ENCODE measurements at places on chromosomes 6 and 20.

DNA sequence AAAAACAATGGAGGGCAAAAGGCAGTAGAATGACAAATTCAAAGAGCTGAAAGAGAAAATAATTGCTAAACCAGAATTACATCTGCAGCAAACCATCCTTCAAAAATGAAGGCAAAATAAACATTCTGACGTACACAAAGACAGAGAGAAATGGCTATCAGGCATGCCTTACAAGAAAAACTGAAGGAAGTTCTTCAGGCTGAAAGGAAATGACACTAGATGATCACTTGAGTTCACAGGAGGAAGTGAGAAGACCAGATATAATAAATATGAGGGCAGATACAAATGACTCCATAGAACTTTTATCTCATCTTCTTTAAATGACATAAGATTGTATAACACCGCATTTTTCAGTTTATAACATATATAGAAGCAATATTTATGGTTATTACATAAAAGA lies 30.0 kb downstream of the DZANK1 start:
- no peak for DNase-seq

GRCh38 chr6:35014786-35015185 lies 125.7 kb downstream of the ANKS1A start:
- DNase-seq = no peak

DNA sequence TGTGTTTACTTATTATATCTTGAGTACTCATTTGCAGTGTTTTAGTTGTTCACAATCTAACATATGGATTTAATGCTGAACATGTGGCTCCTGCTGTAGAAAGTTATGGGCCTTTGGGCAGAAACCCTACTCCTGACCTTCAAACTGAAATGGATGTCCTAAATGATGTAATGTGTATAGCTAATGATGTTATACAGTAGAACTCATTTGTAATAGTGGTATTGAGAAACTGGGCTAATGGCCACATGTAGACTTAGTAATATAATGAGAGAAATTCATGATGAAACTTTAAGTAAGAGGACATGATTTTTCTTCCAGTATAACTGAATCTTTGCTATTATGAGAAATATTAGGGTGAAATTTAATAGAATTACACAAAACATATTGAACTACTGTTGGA lies 121.3 kb upstream of the PTPRK start:
- no peak for DNase-seq

GRCh38 chr6:160042788-160043301 lies 74.0 kb downstream of the IGF2R start:
- no peak for DNase-seq

GRCh38 chr6:29737707-29738630 lies 14.7 kb downstream of the HLA-F start:
- DNase-seq = peak; percentile 41

- no peak for DNase-seq
Observed at GRCh38 chr20:2822073-2822472, 5.9 kb downstream of the TMEM239 start.

- DNase-seq = no peak
Observed at GRCh38 chr6:35969646-35970045, 48.7 kb upstream of the SRPK1 start.

DNA sequence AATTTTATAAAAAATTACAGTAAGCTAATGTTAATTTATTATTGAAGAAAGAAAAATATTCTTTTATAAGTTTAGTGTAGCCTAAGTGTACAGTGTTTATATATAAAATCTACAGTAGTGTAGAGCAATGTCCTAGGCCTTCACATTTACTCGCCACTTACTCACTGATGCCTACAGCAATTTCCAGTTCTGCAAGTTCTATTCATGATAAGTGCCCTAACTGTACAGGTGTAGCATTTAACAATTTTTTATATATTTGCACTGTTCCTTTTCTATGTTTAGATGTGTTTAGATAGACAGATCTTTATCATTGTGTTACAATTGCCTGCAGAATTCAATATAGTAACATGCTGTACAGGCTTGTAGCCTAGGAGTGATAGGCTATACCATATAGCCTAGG lies 80.1 kb upstream of the HDAC2 start:
- DNase-seq = no peak

- DNase-seq = no peak
Observed at GRCh38 chr20:44695674-44696300, 19.4 kb upstream of the CCN5 start.

DNA sequence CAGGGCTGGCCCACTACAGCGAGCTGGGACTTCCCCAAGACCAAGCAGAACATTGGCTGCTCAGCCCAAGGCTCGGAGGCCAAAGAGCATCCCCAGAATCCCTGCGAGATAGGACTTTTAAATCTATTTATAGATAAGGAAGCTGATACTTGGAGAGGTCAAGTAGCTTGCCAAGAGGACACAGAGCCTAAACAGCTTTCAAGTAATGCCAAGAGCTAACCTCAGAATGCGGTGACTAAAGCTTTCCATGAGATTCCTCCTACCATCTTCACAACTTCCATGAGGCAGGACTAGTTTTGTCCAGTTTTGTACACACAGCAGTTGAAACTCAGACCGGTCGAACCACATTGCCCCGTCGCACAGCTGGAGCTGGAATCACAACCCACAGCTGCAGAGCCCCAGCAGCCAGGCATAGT lies 168.1 kb upstream of the TOP1 start:
- no peak for DNase-seq

GRCh38 chr6:34106421-34106820 lies 39.5 kb downstream of the GRM4 start:
- DNase-seq = no peak

- no peak for DNase-seq
Observed at GRCh38 chr20:41998539-41999341, 380.6 kb upstream of the CHD6 start.

DNA sequence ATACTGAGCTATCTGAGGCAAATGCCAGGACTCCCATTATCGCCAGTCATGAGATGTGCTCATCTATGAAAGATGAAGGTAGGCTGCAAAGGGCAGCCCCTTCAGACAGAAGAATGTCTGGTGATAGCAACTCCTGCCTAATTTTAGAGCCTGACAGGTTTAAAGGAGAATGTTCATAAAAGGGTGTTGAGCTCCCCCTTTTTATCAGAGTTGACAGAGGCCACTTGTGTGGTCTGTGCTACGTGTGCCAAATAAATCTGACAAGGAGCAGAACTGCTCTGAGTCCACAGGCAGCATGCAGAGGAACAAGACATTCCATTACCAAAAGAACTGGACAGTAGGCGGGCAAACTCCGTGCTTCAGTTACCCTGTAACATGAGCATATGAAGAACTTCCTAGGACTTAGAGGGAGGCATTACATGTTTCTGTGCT lies 101.8 kb downstream of the PREP start:
- no peak for DNase-seq

GRCh38 chr20:3919352-3919751 lies 30.2 kb downstream of the PANK2 start:
- no peak for DNase-seq

- no peak for DNase-seq
Observed at GRCh38 chr6:25880601-25881000, 6.6 kb upstream of the SLC17A3 start.

- DNase-seq = no peak
Observed at GRCh38 chr20:41567615-41568014, 50.6 kb downstream of the CHD6 start.

DNA sequence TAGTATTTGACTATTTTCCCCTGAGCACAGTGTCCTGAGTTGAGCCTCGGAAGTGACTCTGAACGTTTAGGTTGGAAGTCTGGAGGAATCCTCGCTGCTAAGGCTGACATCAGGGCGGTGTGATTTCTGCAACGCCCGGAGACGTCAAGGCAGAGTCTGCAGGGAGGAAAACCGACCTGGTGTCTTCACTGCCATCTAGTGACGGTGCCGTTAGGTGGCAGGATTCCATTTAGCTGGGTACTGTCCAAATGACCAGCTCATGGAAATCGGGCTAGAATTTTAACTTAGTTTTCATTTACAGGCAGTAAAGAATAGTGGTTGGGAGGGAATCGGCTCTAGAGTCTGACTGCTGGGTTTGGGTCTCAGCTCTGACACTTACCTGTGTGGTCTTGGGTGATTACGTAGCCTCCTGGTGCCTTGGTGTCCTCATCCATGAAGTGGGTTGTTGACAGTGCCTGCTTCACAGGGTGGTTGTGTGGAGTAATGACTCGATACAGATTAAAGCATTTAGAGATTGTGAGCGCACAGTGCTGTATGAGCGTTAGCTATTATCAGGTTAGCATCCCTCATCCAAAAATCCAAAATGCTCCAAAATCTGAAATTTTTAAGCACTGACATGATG lies 35.0 kb downstream of the FOXF2 start:
- DNase-seq = no peak

GRCh38 chr6:29762051-29762450 lies 38.8 kb downstream of the HLA-F start:
- no peak for DNase-seq

GRCh38 chr6:106608080-106608668 lies 21.1 kb downstream of the RTN4IP1 start:
- DNase-seq = no peak

GRCh38 chr6:1720620-1721322 lies 111.1 kb downstream of the FOXC1 start:
- DNase-seq = no peak

DNA sequence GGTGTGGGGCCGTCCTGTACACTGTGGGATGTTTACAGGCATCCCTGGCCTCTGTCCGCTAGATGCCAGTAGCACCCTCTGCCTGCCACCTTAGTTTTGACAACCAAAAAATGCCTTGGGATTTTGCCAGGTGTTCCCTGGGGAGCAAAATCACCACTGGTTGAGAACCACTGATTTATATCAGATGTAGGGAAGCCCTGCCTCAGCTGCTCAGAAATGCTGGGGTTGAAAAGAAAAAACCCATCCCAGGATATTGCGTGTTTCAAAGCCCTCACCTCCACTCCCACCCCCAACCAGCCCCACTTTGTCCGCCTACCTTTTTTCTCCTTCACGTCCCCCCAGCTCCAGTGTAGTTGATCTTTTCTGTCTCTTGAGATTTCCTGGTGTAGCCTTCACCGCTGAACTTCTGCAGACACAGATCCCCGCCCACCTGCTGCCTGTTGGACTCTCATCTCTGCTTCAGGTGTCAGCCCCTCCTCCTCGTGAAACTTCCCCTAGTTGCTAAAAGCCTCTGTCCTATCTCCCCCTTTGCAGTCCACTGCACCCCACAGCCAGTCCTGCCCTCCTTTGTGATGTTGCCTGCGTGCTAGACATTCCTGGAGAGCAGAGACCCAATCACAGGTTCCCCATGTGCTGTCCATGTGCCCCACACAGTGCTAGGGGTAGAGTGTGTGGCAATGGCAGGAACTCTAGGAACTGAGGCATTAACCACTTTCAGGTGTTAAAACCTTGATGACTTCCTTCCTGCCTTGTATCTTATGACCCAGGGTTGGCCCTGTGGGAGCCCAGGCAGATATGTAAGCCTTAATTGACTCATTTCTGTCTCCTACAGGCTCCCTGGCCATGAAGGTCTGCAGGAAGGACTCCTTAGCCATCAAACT lies 98.9 kb downstream of the TBC1D7 start:
- no peak for DNase-seq

- no peak for DNase-seq
Observed at GRCh38 chr20:51094221-51094620, 71.3 kb upstream of the KCNG1 start.

DNA sequence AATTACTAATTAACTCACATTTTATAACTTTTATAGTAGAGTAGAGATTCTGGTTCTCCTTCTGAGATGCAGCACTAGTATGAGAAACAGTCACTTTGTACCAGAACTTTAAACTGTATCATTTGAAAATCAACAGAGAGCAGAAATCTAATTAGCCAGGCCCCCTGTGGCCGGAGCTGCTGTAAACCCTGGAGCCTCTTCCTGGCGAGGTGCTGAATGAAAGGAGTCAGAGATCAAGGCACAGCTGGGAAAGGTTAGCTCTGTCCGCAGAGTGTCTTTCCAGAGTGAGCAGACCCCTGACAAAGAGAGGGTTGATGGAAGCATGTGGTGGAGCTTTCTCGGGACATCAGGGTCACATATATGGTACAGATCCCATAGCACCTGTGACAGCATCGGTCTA lies 703.8 kb downstream of the RFPL4B start:
- DNase-seq = no peak

DNA sequence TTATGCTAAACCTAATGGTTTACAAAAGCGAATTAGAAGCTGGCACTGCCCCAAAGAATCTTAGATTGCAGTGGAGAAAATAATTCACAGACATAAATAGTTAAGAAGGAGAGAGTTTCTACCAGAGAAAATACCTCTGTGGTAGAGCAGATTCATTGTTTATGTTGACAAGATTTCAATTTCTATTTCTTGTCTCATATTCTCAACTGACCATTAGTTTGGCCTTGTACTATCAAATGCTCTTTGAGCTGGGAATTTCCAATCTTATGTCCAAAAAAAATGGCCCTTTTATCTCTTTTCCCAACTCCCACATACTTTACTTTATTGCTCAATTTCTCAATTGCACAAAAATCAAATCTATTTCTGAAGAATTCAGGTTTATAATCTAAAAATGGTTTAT lies 804.1 kb upstream of the CITED2 start:
- DNase-seq = no peak

DNA sequence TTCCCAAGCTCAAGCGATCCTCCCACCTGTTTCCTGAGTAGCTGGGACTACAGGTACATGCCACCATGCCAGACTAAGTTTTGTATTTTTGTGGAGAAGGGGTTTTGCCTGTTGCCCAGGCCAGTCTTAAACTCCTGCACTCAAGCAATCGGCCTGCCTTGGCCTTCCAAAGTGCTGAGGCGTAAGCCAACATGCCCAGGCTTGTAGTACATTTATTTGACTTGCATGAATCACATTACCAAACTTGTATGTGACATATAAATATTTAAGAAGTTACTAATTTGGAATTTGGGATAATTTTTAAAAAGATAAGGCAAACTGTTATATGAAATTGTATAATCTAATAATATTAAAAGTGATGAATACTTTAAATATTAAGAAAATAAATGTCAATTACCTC lies 157.6 kb downstream of the MCHR2 start:
- DNase-seq = no peak
